Effector CD4-positive, alpha-beta T cell (primary cell): ENCODE measurements at places on chromosomes 11 and 22.

DNA sequence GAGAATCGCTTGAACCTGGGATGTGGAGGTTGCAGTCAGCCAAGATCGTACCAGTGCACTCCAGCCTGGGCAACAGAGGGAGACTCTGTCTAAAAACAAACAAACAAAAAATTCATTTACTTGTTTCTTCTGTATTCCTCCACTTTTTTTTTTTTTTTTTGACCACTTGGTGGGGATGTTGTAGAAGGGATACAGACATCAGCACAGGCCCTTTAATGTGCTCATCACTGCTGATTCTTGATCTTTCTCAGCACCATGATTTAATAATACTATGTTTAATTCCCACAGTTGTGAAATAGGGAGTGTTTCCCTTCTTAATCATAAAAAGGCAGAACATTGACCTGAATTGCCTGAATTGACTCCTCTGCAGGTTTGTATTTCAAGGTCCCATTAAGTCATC lies 4.5 kb downstream of the TTC9C start:
- no peak for DNase-seq

GRCh38 chr11:125626288-125626950 lies 1.5 kb downstream of the CHEK1 start:
- DNase-seq, result peak; percentile 3

DNA sequence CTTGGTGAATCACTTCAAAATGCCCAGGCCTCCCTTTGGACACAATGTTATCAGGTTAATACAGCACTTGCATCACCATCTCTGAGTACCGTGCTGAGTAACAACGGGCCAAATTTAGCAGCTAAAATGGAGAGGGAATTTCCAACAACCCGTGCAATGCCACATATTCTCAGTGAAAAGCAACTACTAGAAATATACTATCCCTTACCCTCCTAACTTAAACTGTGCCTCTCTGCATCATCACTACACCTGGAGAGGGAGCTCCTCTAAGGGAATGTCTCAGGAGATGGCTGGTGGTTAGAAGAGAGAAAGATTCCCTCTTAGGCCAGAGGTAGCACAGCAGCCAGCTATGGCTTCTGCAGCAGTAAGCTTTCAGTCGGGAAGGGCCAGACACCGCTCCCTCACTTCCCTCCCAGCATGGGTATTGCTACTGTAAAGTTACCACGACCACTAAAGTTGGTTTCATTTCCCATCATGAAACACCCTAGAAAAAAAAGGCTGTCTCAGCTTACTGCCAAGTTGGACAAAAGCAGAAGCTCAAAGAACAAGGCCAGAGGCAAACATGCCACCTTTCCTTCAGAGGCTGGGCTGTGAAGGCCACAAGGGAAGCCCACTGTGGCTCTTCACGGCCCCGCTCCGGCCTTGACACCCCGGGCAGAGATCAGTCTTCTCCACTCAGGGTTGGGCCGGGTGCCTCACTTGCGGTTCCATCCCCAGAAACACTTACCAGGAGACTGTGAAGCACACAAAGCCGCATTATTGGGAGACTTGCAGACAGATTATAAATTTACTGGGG lies 3.9 kb downstream of the MAML2 start:
- DNase-seq, result no peak

GRCh38 chr11:104819603-104820002 lies 78.7 kb downstream of the CASP12 start:
- no peak for DNase-seq

DNA sequence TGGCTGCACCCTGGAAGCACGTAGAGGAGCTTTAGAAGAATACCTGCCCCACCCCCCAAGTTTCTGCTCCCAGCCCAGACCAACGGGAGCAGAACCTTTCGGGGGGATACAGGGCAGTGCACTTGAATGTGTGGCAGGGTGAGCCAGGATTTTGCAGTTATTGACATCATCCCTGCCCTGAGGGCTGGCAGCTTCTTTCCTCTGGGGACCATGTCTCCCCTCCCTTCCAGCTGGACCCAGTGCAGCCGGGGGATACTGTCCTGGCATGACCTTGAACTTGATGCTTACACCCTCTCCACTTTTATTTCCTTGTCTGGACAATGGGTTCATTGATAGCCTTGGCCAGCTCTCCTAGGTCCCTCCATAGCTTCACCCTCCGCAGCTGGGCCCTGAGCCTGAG lies 4.1 kb upstream of the CABP7 start:
- no peak for DNase-seq

- peak; percentile 62 for DNase-seq
These were observed 21.4 kb upstream of the PANX2 start for GRCh38 chr22:50148991-50149721.

DNA sequence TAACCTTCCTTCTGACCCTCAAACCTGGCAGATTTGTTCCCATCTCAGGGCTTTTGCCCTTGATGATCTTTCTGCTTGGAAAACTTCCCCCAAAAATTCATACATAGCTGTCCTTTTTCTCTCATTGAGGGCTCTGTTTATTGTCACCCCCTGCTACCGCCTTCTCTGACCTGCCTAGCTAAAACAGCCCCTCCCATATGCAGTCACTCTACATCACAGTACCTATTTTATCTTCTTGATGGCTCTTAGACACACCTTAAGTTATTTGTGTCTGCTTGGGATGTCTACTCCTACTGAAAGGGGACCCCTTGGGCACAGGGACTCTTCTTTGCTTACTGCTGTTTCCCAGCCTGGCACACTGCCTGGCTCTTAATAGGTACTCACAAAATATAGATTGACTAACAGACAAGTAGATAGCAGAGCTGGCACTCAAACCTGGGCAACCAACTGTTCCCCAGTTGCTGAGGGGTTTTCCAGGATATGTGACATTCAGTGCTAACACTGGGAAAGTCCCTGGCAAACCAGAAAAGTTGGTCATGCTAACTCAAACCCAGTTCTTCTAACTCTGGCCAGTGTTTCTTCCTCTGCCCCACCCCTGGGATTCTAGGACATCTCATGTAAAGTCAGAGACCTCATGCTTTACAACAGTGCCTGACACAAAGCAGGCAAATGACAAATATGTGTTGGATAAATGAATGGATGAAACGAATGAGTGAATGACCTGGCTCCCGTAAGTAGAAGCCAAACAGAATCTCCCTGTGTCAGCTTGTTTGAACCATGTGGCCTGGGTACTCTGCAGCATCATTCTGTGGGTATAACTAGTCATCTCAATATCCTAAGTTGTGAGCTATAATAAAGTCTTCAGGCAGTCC lies 19.8 kb upstream of the FJX1 start:
- no peak for DNase-seq

- no peak for DNase-seq
These were observed 167.0 kb downstream of the TENM4 start for GRCh38 chr11:79273781-79274180.

- no peak for DNase-seq
These were observed 37.2 kb downstream of the LIMK2 start for GRCh38 chr22:31248965-31249958.

DNA sequence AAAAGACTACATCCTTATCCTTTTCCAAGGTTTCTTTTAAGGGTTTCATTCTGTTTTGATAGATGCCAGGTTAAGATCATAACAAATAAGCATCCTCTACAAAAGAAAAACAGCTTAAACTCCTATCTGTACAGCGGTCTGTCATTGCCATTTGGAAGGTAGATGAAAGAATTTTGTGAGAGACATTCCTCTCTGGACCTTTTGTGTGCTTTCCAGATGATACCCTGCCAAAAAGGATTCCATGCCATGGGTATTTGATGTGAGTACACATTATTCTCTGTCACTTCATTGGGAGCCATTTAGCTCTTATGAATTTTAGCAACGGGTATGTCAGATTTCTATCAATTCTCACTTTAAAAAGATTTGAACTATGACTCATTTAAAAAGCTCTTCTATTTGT lies 153.7 kb downstream of the GRIA4 start:
- no peak for DNase-seq

GRCh38 chr11:95108159-95108611 lies 18.5 kb downstream of the ENDOD1 start:
- no peak for DNase-seq

DNA sequence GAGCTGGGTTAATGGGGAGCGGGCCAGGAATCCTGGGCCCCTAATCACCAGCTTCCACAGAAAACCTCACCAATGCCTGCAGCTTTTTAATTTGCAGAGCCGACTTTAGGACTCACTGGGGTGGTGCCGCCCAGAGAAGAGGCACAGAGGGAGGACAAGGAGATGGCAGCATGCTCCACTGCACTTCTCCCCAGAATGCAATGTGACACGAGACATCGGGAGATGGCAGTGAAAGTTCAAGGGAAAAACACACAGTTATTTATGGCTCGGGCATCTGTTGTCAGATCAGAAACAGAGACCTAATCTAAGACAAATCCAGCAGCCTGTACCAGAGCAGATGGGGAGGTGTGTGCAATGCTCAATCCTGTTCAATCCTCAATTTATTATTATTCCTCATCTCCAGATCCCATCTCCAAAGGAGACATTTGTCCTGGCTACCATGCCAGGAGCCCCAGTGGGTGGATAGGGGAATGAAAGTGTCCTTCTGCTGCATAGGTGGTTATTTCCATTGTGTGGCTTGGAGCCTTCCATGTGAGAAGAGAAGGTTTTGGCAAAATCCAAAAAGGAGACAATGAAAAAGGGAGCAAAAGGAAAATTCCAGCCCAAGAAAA lies 250.0 kb downstream of the NXPE2 start:
- no peak for DNase-seq

- DNase-seq, result no peak
These were observed 484.7 kb upstream of the TENM4 start for GRCh38 chr11:79925570-79925969.

- no peak for DNase-seq
These were observed 4.1 kb upstream of the STT3A start for GRCh38 chr11:125588505-125588904.

DNA sequence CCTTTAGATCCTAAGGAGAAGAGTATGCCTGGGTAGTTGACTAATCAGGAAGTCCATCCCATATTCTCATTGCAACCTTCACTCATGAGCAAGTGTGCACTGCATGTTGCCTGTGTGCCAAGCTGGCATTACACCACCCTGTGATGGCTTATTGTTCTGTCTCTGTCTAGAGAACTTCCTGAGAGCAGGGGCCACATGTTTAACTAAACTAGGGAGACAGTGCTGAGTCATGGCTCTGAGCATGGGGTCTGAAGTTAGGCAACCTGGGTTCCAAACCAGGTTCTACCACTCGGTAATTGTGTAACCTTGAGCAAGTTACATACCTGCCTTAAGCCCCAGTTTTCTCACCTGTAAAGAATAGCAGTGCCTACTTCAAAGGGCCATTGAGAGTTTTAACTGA lies 39.6 kb downstream of the CSNK2A3 start:
- no peak for DNase-seq

GRCh38 chr11:121032546-121032945 lies 8.6 kb downstream of the TBCEL start:
- DNase-seq, result no peak

- DNase-seq, result no peak
These were observed 716 bp downstream of the GRM5 start for GRCh38 chr11:89065066-89065465.

- DNase-seq, result no peak
These were observed 491.8 kb downstream of the ETS1 start for GRCh38 chr11:128095466-128095981.

- DNase-seq, result no peak
These were observed 16.2 kb downstream of the LRRC32 start for GRCh38 chr11:76654298-76654851.

DNA sequence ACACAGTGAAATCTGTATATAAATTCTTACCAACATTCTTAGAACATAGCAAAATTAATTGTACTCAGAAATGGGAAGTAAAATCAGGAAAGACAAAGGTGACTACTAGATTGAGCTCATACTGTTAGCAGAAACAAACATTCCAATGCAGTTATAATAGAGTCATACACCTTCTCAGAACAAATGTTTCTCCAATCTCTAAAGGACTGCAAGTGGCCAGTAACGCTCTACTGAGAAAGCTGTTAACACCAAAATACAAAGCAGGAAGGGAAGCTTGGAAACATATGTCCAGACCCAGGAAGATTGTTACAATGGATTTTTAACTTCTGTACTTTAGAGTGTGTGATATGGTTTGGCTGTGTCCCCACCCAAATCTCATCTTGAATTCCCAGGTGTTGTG lies 341.5 kb downstream of the LARGE1 start:
- DNase-seq, result no peak

DNA sequence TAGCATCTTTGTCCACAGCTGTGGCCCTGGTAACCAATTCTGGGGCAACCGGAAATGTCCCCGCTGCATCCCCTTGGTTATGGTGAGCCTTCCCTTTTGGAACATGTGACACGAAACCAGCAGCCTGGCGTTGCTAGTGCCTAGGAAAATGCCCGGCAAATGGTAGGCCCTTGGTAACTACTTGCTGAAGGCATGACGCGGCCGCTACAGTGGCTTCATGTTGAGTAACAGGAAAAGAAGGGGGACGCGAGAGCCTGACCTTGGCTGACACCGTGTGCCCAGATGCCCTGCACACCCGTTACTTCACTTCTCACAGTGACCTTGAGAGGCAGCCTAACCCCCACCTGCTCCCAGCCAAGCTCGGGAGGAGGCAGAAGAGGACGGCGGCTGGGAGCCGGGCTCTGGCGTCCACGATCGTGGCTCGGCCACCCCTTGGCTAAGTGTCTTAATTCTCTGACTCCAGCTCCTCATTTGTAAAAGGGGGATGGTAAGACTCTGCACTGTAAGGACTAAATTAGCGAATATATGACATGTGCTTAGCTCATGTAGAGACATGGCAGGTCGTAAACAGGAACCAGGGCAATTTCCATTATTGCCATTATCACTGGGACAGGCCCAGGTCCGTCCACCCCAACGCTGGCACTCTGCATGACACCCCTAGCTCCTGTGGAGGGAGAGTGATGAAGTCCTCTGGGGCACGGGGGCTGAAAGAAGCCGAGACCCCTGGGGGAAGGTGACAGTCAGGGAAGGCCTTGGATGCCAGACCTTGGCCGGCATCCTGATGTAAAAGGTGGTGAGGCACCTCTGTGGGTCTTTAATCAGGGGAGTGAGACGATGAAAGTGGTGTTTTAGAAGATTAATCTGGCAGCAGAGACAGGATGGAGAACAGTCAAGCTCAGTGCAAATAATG lies 18.9 kb downstream of the IFT27 start:
- DNase-seq, result no peak

DNA sequence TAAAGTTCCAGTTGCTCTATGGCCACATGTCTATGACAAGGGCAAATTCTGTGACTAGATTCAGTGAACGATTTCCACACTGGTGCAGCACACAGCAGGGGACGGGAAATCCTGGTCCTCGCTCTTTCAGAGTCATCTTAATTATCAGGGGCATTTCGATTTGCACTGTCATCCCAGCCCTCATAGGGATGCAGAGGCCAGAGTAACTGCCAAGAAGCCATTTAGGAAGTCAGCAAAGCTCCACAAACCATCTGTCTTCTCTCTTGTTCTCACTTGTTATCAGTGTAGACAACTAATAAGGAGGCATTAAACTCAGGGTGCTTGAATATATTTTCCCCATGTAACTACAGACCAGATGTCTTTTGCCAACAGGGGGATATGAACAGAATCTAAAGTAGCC lies 151.7 kb downstream of the STK33 start:
- DNase-seq, result no peak

- no peak for DNase-seq
These were observed 67.8 kb upstream of the LIN7C start for GRCh38 chr11:27574342-27574741.

- DNase-seq, result no peak
These were observed 5.6 kb upstream of the KCTD17 start for GRCh38 chr22:37045958-37046357.
